ENCODE measurements at places on chromosomes 5 and 9.

DNA sequence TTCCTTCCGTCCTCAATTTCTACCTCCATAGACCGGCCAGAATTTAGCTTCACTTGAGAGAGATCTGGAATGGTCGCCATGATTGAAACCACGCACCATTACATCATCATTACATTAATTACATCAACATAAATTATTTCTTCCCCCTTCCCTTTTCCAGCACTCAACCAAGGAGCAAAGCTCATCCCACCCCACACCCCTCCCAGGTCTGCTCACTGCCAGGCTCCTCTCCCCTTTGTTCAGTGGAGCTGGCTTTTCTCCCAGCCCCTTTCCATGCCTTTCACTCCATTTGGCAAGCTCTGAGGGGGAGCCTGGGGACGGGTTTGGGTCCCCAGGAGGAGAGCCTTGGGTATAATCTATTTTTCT lies 8.4 kb downstream of the RACK1 start:
- DNase-seq = no peak

DNA sequence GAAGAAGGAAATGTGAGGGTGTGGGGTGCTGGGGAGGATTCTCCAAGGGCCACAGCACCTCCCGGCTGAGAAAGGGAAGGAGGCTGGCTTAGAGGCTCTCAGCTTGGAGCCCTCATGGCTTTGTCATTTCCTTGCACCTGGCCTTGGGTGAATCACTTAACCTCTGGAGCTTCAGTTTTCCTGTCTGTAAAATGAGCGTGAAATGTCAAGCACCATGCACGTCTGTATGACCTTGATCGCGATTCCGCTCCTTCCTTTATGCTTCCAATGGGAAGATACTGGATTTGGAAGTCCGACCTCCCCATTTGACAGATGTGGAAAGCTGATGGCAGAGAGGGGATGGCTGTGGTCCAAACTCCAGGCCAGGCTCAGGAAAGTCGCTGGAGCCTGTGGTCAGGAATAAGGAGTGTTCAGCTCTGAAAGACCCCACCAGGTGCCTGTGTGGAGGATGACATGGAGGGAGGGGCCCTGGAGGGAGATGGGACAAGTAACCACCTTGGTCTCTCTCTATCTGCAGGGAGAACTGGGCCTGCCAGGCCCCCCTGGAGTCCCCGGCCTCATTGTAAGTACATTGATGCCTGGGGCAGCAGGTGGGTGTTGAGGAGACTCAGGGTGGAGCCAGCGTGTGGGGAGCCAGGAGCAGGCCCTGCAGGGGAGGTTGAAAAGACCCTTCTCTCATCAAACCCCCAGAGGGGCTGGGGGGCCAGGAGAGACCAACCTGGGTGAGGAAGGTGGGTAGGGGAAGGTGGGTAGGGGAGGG lies 66.5 kb downstream of the COL27A1 start:
- no peak for DNase-seq

DNA sequence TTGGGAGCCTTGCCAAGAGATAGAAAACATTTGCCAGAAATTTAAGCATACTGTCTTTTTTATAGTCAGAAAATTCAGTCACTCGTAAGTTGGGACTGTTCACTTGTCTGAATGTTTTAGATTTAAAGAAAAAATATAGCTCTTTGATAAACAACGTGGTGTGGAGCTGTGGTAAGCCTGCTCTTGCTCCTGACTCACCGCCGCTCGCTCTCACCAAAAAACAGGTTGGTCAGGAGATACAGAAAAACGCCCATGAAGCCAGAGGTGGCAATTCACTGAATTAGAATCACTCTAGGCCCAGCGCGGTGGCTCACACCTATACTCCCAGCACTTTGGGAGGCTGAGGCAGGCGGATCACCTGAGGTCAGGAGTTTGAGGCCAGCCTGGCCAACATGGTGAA lies 6.2 kb downstream of the LNPEP start:
- no peak for DNase-seq

GRCh38 chr5:178386336-178386931 lies 153.8 kb upstream of the PHYKPL start:
- DNase-seq = no peak

- DNase-seq = no peak
Measured at GRCh38 chr9:100064872-100065581, 33.8 kb downstream of the ERP44 start.

GRCh38 chr9:19689328-19690101 lies 99.3 kb downstream of the SLC24A2 start:
- no peak for DNase-seq

DNA sequence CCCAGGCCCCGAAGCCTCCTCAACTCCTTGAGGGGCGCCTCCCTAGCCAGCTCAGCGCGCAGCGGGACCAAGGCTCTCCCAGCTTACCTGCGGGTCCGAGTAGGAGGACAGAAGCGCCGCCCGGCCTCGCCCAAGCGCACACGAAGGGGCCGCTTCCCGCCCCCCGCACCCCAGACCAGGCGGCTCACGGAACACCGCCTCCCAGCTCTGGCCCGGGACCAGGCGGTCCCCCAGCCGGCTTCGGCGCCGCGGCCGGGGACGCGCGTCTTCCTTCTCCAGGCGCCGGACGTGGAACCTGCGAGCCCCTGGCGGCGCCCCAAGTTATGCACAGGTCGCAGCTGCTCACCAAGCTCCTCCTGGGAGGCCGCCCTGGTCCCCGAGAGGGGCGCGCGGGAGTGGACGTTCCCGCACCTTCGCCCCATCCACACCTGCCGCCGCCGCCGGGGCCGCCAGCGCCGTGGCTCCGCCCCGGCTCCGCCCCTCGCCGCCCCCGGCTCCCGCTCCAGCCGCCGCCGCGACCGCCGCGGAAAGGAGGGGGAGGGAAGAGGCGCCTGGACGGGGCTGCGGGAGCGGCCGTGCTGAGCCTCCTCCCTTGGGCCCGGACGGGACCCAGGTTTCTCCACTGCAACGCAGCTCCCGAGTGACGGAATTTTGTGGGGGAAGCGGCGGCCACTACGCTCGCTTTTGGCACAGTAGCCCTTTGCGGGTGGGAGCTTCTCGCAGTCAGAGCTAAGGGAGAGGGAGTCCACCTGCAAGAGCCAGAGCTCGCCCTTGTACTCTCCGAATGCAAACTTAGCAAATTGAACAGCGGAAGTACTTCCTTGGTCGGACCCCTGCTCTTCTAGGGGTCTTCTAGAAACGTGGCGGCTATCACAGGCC lies 77.5 kb upstream of the IFNE start:
- peak; percentile 53 for DNase-seq

DNA sequence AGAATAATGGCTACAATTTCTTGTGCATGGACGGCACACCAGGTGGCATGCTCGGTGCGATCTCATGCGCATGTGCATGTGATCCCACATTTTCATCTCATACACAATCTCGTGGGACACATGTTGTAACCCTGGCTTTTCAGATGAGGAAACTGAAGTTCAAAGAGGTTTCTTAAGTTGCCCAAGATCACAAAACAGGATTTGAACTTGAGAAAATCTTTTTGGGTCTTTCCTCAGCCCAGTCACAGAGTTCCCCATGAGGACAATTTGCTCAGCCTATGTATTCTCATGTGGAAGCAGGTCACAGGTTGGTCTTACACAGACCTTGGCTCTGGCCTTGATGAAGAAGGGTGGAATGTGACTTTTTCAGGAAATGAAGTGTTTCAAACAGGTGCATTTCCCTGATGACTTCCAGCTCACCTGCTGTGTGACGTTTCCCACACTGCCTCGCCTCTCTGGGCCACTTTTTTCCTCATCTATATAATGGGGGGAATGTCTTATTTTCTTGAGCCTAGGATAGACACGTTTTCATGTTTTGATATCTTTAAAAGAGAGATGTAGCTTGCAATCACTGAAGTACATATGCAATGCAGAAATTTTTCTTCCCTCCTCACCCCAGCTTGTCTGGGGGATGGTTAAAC lies 7.1 kb upstream of the ORM1 start:
- DNase-seq = no peak

DNA sequence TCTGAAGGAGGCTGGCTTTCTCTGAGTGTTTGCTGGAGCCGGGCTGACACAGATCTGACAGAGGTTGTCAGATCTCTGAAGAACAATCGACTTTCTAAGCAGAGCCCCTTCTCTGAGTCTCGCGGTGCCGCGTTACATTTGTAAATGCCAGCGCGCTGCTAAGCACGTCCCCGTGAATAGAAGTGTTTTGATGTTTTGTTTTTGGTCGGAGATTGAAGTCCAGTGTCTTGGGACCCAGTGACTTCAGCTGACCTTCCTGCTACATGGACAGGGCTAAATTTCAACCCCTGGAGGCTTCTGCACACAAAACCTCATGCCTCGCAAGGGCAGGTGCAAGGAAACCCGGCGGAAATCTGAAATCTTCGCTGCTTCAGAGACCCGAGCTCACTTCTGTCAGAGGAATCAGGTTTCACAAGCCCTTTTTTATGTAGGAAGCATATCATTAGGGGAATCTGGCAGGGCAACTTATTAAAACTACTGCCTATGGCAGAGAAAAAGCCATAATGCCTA lies 27.2 kb downstream of the NEUROG1 start:
- no peak for DNase-seq

- DNase-seq = no peak
Measured at GRCh38 chr5:137572042-137572695, 73.0 kb upstream of the SPOCK1 start.

- no peak for DNase-seq
Measured at GRCh38 chr9:69297300-69297980, 27.6 kb upstream of the ENTREP1 start.

GRCh38 chr5:10599862-10600284 lies 36.0 kb downstream of the ANKRD33B start:
- no peak for DNase-seq

DNA sequence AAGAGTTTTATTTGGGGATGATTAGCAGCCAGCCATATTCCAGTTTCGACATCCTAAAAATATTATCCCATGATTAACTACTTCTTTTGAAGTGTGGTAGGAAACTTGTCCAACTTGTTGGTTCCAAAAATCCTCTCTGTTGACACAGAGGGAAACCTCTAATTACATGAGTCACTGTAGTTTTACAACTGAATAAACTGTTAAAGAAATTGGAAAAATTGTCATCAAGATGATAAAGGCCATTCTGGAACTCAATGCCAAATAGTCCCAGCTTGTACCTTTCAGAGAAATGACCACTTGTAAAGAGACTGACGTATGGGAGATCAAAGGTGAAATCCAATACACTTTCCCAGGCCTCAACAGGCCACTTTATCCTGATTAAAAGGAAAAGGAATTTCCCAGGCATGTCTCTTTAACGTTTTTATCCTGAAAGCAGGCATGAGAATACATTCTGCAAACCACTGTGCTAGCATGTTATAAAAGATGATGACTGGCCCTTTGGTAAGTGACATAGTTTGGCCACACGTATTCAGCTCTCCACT lies 261.6 kb downstream of the GLIS3 start:
- no peak for DNase-seq

DNA sequence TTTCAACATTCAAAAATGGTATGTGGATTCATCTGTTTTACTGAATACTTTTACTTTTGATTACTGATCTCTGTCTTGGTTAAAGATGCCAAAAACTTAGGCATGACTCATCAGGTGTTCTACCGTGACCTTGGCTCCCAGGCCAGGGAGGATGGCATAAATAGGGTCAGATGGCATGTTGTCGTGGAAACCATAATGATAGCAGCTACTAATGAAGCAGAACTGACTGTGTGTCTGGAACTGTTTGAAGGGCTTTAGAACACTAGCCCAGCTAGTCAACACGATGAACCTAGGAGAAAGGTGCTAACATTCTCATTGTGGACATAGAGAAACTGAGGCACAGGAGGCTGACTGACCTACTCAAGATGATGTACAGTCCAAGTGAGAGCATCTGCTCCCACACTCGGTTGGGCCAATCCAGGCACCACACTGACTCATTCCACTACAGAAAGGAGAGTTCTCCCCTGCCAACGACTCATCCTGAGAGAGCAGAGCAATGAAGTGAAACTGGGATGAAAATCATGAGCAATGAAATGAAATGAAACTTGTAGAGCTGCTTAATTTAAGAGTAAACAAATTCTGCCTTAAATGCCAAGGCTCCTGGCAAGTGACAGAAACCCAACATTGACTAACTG lies 116.0 kb downstream of the TENT4A start:
- DNase-seq = peak; percentile 57

GRCh38 chr5:76524101-76524835 lies 98.9 kb downstream of the F2RL2 start:
- DNase-seq = no peak

GRCh38 chr9:98810102-98810842 lies 2.8 kb downstream of the GALNT12 start:
- DNase-seq = no peak

- no peak for DNase-seq
Measured at GRCh38 chr5:32536246-32536645, 49.1 kb upstream of the SUB1 start.

GRCh38 chr5:150377964-150378694 lies 20.6 kb downstream of the TCOF1 start:
- no peak for DNase-seq

DNA sequence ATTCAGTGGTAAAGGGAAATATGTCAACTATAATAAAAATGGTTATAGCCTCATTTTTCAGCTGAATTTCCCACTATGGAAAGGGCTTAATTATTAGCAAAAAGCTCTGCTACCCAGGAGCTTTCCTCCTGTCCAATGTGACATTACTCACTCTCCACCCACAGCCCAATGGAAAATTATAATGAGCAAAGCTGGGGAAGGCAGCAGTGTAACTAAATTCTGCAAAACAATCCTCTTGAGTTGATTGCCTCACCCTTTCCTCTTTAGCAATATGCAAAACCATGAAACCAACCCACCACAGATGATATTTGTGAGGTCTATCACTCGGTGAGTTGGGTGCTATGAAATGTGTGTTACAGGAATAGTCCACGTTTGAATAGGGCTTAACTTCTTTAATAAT lies 14.0 kb upstream of the PLPPR1 start:
- DNase-seq = no peak

DNA sequence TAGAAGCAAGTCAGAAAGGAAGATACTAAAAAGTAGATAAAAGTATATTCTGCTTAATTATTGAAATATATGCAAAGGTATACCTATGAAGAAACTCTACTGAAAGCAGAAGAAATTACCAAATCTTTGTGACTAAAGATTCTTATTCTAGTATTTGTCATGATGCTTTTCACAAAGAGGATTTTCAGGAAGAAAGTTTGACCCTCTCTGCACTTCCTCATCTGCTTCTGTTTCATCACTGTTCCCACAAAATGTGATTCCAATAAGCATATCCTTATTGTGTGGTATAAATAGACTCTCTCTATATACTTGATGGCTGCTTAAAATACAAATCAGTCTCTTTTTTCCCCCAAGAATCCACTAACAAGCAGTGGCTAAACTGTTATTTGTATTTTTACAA lies 2139.6 kb upstream of the ACO1 start:
- no peak for DNase-seq

- DNase-seq = no peak
Measured at GRCh38 chr5:112902561-112902960, 19.5 kb downstream of the REEP5 start.

DNA sequence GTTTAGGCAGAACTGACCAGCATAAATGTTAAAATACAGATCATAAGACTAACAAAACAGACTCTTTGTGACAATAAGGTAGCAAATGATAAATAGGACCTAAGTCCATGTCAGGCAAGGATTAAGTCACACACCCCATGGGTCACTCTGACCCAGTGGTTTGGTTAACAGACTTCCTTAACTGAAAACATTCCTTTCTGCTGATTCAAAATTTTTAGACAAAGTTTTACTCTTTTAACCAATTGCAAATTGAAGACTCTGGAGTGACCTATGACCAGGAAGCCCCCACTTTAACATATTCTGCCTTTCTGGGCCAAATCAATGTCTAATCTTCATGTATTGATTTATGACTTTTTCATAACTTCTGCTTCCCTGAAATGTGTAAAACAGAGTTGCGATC lies 4.9 kb upstream of the NXNL2 start:
- no peak for DNase-seq

Data from stimulated activated CD4-positive, alpha-beta T cell treated with anti-CD3 and anti-CD28 coated beads, Interleukin-2, amount 100 ng/mL, for 24 hours (primary cell).